GM23248 (cell line): ENCODE measurements at places on chromosomes 5 and 9. TPM values are rescaled to one million over a fixed set of nuclear protein-coding genes. Genes with fewer than 3 reads are reported as not detected.
A peak's percentile ranks its signal among the peaks of the same experiment; 100 is the strongest.

The IFNB1 gene
- not detected in 2 replicates for polyA plus RNA-seq

The IL9 gene
- not detected in 2 replicates for polyA plus RNA-seq

The PCDHA7 gene
- not detected in 2 replicates for polyA plus RNA-seq

The IGFBPL1 gene
- polyA plus RNA-seq, result 0.34 and 0.35 TPM in 2 replicates

The FAM153A gene
- polyA plus RNA-seq, result not detected in 2 replicates

The TLE4 gene
- 25.2 and 29.5 TPM in 2 replicates for polyA plus RNA-seq

The URM1 gene
- polyA plus RNA-seq, result 60.9 and 64.4 TPM in 2 replicates

The COL5A1 gene
- polyA plus RNA-seq, result 206 and 211 TPM in 2 replicates

The NKD2 gene
- polyA plus RNA-seq, result not detected in 2 replicates

The CLK4 gene
- 11.0 and 11.8 TPM in 2 replicates for polyA plus RNA-seq

The PCDHA10 gene
- 0.13 and 0.26 TPM in 2 replicates for polyA plus RNA-seq

The OR1J2 gene
- polyA plus RNA-seq, result 0.20 and 0.28 TPM in 2 replicates

GRCh38 chr5:83306572-83307241 is 164.8 kb upstream of the VCAN start:
- peaks cover 15% of the 10 kb centered on the region for H3K4me1 ChIP-seq
- DNase-seq, result peak; percentile 91
- no peaks in the 10 kb centered on the region for H3K36me3 ChIP-seq
- peak overlapping the region; percentile 66 for H3K27ac ChIP-seq

- peak; percentile 36 for DNase-seq
- H3K4me3 ChIP-seq, result no peak overlapping the region
- H3K27me3 ChIP-seq, result peaks cover 2% of the 10 kb centered on the region; the same call in 1 of the 2 replicates
- no peaks in the 10 kb centered on the region for H3K36me3 ChIP-seq
Observed at GRCh38 chr5:4924577-4924976, 215.6 kb upstream of the ADAMTS16 start.

DNA sequence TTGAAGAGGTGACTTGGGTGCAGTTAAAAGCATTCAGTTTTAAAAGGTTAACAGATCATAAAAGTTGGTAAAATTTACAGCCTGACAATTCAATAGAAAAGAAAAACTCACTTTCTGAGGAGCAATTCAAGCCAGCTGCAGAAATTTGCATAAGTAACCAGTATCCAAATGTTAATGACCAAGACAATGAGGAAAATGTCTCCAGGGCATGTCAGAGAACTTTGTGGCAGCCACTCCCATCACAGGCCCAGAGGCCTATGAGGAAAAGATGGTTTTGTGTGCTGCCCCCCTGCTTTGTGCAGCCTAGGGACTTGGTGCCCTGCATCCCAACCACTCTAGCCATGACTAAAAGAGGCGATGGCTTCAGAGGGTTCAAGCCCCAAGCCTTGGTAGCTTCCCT is 1406.5 kb upstream of the ACO1 start:
- no peak for DNase-seq
- no peaks in the 10 kb centered on the region for H3K27me3 ChIP-seq
- H3K4me1 ChIP-seq, result no peaks in the 10 kb centered on the region
- H3K36me3 ChIP-seq, result no peaks in the 10 kb centered on the region
- no peak overlapping the region for H3K4me3 ChIP-seq

GRCh38 chr9:124812441-124812876 is 35.5 kb downstream of the OLFML2A start:
- DNase-seq, result peak; percentile 97
- H3K27me3 ChIP-seq, result no peaks in the 10 kb centered on the region
- H3K4me1 ChIP-seq, result peaks cover 27% of the 10 kb centered on the region
- no peak overlapping the region for H3K4me3 ChIP-seq

GRCh38 chr5:180791611-180792213 is 10.9 kb downstream of the MGAT1 start:
- peaks cover 15% of the 10 kb centered on the region for H3K4me1 ChIP-seq
- DNase-seq, result no peak
- H3K4me3 ChIP-seq, result no peak overlapping the region
- peaks cover 23% of the 10 kb centered on the region; the same call in 1 of the 2 replicates for H3K36me3 ChIP-seq

GRCh38 chr5:13830536-13830935 is 114.0 kb downstream of the DNAH5 start:
- H3K4me1 ChIP-seq, result no peaks in the 10 kb centered on the region
- H3K27me3 ChIP-seq, result no peaks in the 10 kb centered on the region
- H3K4me3 ChIP-seq, result no peak overlapping the region
- no peak overlapping the region for H3K27ac ChIP-seq

DNA sequence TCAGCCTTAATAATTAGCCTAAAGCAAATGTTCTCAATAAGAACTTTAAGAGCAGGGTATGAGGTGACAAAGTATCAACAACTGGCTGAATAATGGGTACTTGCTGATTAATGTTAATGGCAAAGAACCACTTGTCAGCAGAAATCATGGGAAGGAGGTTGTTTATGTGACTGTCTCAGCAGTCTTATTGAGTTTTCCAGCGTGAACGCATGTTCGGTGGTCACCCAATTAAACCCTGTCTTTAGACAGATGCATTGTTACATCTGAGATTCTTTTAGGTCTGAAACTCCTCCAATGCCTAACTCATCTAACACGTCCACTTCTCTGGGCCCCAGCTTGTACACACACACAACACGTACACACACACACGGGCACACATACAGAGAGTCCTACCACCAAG is 18.2 kb upstream of the TSSK1B start:
- DNase-seq, result no peak
- no peaks in the 10 kb centered on the region for H3K27me3 ChIP-seq
- no peaks in the 10 kb centered on the region for H3K4me1 ChIP-seq

DNA sequence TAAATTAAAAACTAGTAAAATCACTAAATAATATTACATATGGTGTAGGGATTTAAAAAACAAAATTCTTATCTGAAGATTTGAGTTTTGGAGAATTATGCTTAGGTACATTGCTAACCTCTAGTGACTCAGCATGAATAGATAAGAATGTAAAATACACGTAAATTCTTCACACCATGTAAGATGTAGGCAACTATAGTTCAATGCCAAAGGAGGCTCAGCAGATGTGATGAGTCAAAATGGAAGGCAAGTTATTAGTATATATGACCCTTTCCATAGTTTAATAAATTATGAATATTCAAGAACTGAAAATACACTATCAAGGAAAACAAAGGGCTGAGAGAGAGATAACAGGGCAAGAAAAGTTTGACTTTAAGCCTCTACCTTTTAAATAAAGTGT is 79.0 kb downstream of the MRPS30 start:
- no peaks in the 10 kb centered on the region for H3K27me3 ChIP-seq
- no peak overlapping the region for H3K27ac ChIP-seq
- H3K36me3 ChIP-seq, result no peaks in the 10 kb centered on the region
- no peaks in the 10 kb centered on the region for H3K4me1 ChIP-seq
- no peak for DNase-seq

DNA sequence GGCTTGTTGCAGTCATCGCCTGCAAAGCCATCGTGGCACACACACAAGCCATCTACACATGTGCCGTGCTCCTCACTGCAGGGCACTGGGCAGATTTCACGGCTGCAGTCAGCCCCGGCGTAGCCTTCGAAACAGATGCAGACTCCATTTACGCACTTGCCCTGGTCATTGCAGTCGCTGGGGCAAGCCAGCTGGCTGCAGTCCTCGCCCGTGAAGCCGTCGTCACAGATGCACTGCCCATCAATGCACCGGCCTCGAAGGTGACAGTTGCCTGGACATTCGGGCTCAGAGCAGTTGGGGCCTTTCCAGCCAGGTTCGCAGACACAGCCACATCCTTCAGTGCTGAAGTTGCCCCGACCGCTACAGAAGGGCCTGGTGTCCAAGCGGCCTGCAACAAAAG is 31.1 kb downstream of the TNC start:
- H3K36me3 ChIP-seq, result peaks cover 56% of the 10 kb centered on the region
- H3K4me1 ChIP-seq, result peaks cover 7% of the 10 kb centered on the region; the same call in 1 of the 2 replicates
- H3K27me3 ChIP-seq, result no peaks in the 10 kb centered on the region
- H3K27ac ChIP-seq, result peak overlapping the region; percentile 28; the same call in 1 of the 2 replicates
- DNase-seq, result no peak

- no peak overlapping the region for H3K4me3 ChIP-seq
- H3K36me3 ChIP-seq, result no peaks in the 10 kb centered on the region
- H3K27ac ChIP-seq, result no peak overlapping the region
- peak; percentile 23 for DNase-seq
Observed at GRCh38 chr9:91690540-91691249, 259.3 kb downstream of the ROR2 start.

GRCh38 chr5:103690676-103691075 is 128.1 kb upstream of the NUDT12 start:
- no peaks in the 10 kb centered on the region for H3K36me3 ChIP-seq
- no peak for DNase-seq
- no peaks in the 10 kb centered on the region for H3K4me1 ChIP-seq
- H3K27ac ChIP-seq, result no peak overlapping the region
- H3K4me3 ChIP-seq, result no peak overlapping the region
- no peaks in the 10 kb centered on the region for H3K27me3 ChIP-seq

GRCh38 chr5:119168401-119168800 is 97.5 kb downstream of the DMXL1 start:
- H3K4me1 ChIP-seq, result no peaks in the 10 kb centered on the region
- no peak for DNase-seq
- no peak overlapping the region for H3K27ac ChIP-seq
- H3K27me3 ChIP-seq, result no peaks in the 10 kb centered on the region
- H3K4me3 ChIP-seq, result no peak overlapping the region

DNA sequence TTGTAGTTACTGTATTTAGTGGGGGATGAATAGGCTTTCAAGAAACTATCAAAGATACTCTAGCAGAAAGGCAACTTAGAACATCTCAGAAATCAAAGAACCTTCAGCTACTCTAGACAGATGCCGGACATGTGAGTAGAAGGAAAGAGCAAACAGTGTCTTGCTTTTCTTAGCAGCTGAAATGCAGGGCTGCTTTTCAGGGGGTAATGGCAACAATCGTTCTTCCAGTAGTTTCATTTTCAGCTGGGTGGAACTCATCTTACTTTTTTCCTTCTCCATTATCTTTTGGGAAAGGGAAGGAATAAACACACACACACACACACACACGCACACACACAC is 281.6 kb downstream of the CRB2 start:
- H3K36me3 ChIP-seq, result no peaks in the 10 kb centered on the region
- no peak overlapping the region for H3K27ac ChIP-seq
- DNase-seq, result no peak
- no peaks in the 10 kb centered on the region for H3K27me3 ChIP-seq
- no peaks in the 10 kb centered on the region for H3K4me1 ChIP-seq

DNA sequence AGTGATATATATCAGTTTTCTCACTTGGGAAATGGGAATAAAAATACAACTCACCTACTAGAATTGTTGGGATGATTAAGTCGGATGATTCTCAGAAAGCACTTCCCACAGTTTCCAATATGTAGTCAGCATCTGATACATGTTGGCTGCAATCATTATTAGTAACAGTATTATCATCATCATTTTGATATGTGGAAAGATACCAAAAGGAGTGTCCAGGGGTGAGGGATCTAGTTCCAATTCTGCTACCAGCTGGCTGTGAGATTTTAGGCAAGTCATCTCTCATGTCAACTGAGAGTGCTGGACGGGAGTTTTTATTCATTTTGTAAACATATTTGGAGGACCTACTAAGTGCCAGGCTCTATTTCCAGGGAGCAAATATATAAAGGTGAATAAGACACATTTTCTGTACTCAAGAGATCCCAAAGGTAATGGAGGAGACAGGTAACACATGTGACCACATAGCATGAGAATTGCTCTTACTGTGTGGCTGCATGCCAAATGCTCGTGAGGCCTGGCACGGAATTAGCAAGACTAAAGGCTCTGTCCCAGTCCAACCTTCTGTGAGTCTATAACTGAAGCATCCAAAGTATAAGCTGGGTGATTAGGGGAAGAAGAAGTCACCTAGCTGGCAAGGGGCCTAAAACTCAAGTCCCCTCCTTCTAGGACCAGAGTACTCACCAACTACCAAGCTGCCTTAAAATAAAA is 83.0 kb downstream of the GRIA1 start:
- peak; percentile 42 for DNase-seq
- H3K4me1 ChIP-seq, result peaks cover 24% of the 10 kb centered on the region
- no peak overlapping the region for H3K4me3 ChIP-seq
- no peak overlapping the region for H3K27ac ChIP-seq

DNA sequence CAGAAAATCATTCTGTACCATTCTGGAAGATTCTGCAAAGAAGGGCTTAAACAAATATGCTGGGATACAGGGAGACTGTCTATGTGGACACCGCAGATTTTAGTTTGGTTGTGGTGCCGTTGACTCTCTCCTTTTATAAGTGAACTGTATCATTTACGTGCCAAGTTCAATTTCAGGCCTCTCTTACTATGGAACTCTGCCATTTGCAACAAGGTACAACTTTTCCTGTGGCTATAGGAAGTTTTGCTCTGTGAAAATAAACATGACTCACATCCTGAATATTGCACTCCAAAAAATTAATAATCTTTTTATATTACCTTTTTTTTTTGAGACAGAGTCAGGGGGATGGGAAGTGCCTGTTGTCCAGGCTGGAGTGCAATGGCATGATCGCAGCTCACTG is 29.7 kb upstream of the CSNK1G3 start:
- no peak overlapping the region for H3K4me3 ChIP-seq
- no peak overlapping the region for H3K27ac ChIP-seq
- H3K27me3 ChIP-seq, result no peaks in the 10 kb centered on the region
- H3K4me1 ChIP-seq, result peaks cover 11% of the 10 kb centered on the region

- no peaks in the 10 kb centered on the region for H3K36me3 ChIP-seq
- peaks cover 51% of the 10 kb centered on the region for H3K27me3 ChIP-seq
- H3K4me1 ChIP-seq, result peaks cover 14% of the 10 kb centered on the region
- DNase-seq, result no peak
- H3K27ac ChIP-seq, result no peak overlapping the region
Observed at GRCh38 chr9:38138276-38138675, 69.2 kb upstream of the SHB start.
